NCI-H1417 treated with DMSO at 0.1 percent for 48 hours (cell line): ENCODE measurements at places on chromosomes 3 and 15.

DNA sequence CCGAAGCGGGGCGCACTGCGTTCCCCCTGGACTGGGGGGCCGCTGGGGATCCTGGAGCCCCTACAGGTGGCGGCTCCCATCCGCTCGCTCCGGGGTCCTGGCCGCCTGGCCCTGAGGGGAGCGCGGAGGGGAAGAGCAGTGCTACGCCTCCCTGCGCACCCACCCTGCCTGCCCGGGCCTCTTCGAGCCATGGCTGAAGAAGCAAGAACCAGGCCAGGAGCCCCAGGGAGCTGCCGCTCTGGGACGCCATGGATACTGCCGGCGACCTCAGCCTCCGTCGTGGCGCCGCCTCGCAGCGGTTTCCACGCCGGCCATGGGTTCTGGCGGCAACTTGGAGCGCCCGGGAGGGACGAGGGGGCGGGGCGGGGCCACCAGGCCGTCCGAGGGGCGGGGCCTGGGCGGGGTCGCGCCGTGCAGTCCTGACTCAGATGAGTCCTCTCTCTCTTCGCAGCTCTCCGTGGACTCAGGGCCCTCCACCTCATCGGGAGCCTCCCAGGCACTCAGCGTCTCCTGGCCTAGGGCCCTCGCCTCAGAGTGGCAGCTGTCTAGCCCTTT, 50.9 kb downstream of the MYL3 start:
- DNase-seq: no peak

DNA sequence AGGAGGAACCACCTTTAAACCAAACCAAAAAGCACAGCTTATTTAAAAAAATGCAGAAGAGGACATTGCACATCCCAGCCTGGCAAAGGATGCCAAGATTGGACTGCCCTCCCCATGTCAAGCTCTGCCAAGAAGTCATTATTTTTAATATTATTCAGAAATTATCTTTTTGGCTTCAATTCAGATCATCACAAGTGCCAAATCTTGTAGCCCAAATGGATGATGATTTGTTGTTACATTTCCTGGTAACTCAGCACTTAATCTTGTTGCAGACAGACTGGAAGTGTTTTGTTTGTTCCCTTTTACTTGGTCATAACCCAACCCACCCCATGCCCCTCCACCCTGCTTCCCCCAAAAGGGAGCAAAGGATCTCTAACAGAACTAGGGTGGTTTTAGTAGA, 28.1 kb upstream of the LXN start:
- DNase-seq: no peak

- no peak for DNase-seq
Observed at GRCh38 chr3:64170270-64170669, 55.0 kb downstream of the PRICKLE2 start.

DNA sequence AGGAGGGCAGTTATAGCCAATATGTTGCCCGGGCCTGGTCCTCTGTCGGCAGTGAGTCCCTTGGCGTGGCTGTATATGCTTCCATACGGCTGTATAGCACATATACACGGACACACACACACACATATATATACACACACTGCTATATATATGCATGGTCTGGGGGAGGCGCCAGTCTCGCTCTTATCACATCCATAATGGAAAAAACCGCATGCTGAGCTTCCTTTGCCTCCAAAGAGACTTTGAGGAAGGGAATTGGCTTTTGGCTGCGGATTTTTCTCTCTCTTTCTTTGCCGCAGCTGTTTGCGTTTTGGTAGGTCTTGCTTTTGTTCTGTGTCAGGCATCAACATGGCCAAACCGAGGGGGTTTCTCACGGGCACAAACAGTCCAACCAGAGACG, 11.3 kb upstream of the TMEM115 start:
- DNase-seq: no peak

GRCh38 chr3:100719136-100719535, 9.8 kb downstream of the TFG start:
- DNase-seq: no peak

GRCh38 chr15:69914040-69914439, 183.7 kb downstream of the TLE3 start:
- no peak for DNase-seq
